ENCODE measurements at places on chromosomes 3 and 15.

DNA sequence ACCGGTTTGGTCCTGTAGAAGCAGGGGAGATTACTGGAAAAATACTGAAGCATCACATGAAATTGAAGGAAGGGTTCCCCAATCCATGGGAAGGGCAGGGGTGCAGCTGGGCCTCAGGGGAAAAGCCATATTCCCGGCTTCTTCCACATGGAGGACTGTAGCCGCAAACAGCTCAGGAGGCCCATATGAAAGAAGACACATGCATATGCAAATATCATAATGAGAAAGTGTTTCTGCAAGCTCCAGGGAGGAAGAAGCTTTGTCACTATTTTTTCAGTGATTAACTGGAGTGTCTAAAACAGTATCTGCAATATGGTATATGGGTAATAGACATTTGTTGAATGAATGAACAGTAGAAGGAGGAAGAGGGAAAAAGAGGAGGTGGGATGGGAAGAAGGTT lies 19.1 kb downstream of the DPH3 start:
- no peak overlapping the region for H3K27ac ChIP-seq
- no peaks in the 10 kb centered on the region for H3K27me3 ChIP-seq
- H3K4me1 ChIP-seq, result peaks cover 11% of the 10 kb centered on the region
- H3K36me3 ChIP-seq, result no peaks in the 10 kb centered on the region
- H3K4me3 ChIP-seq, result no peak overlapping the region
- no peak for DNase-seq

DNA sequence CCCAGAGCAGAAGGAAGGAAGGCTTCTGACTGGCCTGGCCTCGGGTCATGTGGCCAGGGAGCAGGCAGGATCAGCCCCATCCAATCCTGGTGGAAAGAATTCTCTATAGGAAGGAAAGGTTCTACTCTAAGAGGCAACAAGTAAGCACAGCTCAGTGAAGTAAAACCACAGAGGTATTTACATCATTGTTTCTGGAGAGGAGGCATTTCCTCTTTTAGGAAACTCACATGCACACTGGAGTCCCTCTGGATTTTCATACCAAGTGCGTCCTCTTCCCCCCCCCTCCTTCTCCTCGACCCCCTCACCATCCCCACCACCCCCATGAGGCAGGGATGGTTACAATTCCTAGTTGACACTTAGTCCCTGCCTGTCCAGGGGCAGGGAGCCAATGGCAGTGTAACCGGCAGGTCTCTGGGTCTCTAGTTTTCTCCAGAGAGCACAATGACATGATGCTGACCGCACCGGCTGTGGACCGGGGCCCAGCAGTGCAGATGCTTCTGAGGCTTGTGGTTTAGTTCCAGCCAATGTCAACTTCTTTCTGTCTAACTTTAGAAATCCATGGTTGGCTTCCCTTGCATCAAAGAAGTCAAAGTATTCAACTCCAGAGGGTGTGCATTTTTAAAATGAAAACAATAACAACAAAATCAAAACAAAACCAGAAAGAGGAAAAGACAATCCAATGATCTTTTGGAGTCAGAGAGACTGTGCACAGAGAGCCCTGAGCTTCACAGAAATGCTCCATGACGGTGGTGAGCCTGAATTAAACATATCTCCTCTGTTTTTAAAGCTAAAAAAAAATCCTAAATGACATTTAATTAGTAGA lies 230.3 kb upstream of the TLE3 start:
- no peaks in the 10 kb centered on the region for H3K27me3 ChIP-seq
- H3K4me3 ChIP-seq, result no peak overlapping the region

DNA sequence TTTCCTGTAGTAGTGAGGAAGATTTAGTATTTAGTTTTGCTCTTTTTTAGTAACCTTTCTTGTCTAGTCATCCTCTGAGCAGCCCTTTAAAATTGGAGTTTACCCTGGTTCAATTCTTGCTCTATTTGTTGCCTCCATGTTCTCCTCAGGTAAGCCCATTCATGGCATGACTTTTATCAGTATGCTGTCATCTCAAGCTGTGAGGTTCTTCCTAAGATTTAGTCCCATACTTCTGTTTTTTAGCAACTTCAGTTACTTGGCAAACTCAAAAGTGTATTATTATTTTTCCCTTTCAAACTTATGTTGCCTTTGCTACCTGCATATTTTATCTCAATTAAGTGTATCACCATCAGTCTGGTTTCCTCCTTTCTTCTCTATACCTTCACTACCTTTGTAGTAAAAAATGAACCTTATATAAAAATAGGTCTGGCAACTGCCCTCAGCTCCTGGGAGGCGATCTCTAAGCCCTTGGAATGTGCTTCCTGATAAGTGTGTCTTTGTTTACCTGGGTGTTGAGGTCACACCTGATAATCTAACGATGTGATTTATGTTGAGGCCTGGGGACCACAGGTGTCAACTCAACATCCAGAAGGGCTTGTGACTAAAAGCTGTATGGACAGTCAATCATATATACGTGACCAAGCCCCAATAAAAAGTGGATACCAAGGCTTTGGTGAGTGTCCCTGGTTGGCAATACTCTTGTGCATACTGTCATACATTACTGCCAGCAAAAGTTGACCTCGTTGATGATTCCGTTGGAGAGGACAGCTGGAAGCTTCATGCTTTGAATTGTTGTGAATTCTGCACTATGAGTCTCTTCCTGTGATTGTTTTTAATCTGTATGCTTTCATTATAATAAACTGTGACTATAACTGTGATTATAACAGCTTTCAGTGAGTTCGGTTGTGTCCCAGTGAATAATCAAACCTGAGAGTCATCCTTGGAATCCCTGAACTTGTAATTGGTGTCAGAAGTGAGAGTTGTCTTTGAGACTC lies 3.9 kb downstream of the NSUN3 start:
- no peak for DNase-seq
- H3K4me3 ChIP-seq, result no peak overlapping the region
- H3K4me1 ChIP-seq, result peaks cover 31% of the 10 kb centered on the region
- H3K36me3 ChIP-seq, result no peaks in the 10 kb centered on the region
- no peaks in the 10 kb centered on the region for H3K27me3 ChIP-seq
- H3K27ac ChIP-seq, result no peak overlapping the region

GRCh38 chr15:71242292-71242691 lies 127.0 kb downstream of the THSD4 start:
- H3K4me1 ChIP-seq, result no peaks in the 10 kb centered on the region
- no peak overlapping the region for H3K4me3 ChIP-seq
- DNase-seq, result no peak
- no peak overlapping the region for H3K27ac ChIP-seq
- no peaks in the 10 kb centered on the region for H3K36me3 ChIP-seq

DNA sequence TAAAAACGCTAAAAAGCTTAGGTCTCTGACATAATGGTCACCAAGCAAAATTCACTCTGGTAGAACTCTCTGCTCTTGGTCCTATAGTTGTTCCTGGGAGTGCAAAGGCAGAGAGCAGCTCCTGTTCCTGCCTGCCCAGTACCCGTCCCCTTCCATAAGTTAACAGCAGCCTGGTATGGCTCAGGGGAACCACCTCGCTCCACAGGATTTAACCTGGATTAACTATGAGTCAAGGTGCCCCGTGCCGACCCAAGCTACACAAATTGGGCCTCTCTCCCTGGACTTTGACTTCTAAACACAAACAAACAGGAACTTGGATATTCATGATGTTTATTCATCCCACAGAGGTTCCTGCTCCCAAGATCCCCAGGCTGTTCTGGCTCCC lies 32.1 kb downstream of the SCAP start:
- peaks cover 31% of the 10 kb centered on the region for H3K4me1 ChIP-seq
- no peaks in the 10 kb centered on the region for H3K36me3 ChIP-seq
- H3K4me3 ChIP-seq, result no peak overlapping the region

DNA sequence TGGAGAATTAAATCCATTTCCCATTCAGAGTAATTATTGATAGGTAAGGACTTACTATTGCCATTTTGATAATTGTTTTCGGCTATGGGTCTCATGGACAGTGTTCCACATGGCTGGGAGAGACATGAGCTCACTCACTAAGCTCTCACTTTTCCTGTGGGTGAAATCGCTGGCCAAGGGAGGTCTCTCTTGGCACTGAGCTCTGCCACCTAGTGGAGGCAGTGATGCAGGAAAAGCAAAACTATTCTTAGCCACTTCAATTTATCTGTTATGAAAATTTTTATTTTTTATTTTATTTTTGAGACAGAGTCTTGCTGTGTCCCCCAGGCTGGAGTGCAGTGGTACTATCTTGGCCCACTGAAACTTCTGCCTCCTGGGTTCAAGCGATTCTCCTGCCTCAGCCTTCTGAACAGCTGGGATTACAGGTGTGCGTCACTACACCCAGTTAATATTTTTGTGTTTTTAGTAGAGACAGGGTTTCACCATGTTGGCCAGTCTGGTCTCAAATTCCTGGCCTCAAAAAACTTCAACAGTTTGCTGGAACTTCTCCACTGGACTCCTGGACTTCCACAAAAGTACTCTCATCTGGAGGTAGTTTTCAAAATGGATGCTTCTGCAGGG lies 4.7 kb upstream of the RNF13 start:
- H3K4me3 ChIP-seq, result no peak overlapping the region
- peaks cover 8% of the 10 kb centered on the region for H3K4me1 ChIP-seq
- H3K36me3 ChIP-seq, result no peaks in the 10 kb centered on the region
- no peak for DNase-seq
- H3K27ac ChIP-seq, result no peak overlapping the region

DNA sequence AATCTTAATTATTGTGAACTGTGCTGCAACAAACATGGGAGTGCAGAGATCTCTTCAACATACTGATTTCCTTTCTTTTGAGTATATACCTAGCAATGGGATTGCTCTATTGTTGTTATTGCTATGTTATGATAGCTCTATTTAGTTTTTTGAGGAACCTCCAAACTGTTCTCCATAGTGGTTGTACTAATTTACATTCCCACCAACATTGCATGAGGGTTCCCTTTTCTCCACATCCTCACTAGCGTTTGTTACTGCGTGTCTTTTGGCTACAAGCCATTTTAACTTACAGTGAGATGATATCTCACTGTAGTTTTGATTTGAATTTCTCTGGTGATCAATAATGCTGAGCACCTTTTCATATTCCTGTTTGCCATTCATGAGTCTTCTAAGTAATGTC lies 45.5 kb upstream of the TNFSF10 start:
- H3K27me3 ChIP-seq, result no peaks in the 10 kb centered on the region
- no peak overlapping the region for H3K4me3 ChIP-seq
- no peaks in the 10 kb centered on the region for H3K36me3 ChIP-seq
- DNase-seq, result no peak

DNA sequence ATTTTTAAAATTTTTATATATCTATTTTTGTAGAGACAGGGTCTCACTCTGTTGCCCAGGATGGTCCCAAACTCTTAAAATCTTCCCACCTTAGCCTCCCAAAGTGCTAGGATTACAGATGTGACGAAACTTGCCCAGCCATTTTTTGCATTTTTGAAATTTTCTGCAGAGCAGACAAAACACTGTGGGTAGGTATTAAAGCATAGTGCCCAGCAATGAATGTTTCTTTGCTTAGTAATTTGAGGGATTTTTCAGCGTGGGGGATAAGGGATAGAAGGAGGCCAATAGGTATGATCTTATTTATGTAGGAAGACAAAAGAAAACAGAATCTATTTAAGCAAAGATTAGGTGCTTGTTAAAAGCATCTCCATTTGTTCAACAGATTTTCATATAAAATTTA lies 446.8 kb upstream of the DPH6 start:
- H3K27me3 ChIP-seq, result no peaks in the 10 kb centered on the region
- H3K4me3 ChIP-seq, result no peak overlapping the region
- H3K36me3 ChIP-seq, result no peaks in the 10 kb centered on the region

DNA sequence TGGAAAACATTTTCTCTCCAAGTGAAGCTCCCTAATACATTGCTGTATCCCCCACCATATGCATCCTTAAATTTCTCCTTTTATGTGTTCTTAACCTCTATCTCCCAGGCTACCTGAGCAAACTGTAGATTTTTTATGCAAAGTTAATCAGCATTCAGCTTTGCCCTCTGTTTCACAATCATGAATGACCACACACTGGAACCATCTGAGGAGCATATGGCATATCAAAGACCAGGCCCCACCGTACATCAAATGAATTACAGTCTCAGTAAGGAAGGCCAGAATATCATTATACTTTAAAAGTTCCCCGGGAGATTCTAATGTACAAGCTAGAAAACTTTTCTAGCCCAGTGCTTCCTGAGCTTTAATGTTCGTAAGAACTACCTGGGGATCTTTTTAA lies 115.5 kb upstream of the NECTIN3 start:
- H3K4me1 ChIP-seq, result no peaks in the 10 kb centered on the region
- H3K27ac ChIP-seq, result no peak overlapping the region
- DNase-seq, result no peak
- H3K27me3 ChIP-seq, result no peaks in the 10 kb centered on the region

DNA sequence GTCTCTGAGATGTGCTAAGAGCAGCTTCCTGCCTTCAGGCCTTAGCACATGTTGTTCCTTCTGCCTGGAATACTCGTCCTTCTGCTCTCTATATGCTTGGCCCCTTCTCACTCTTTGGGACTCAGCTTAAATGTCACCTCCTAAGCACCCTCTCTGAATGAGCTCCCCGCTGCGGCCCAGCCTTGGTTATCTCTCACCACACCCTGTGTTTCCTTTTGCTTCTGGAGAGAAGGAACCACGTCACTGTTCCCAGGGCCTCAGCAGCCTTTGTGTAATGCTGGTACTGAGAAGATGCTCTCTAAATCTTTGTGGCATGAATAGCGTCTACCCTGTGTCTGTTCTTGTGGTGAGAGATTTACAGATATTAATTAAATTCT lies 2.2 kb downstream of the FAH start:
- no peaks in the 10 kb centered on the region for H3K27me3 ChIP-seq
- DNase-seq, result no peak
- peaks cover 8% of the 10 kb centered on the region for H3K36me3 ChIP-seq

DNA sequence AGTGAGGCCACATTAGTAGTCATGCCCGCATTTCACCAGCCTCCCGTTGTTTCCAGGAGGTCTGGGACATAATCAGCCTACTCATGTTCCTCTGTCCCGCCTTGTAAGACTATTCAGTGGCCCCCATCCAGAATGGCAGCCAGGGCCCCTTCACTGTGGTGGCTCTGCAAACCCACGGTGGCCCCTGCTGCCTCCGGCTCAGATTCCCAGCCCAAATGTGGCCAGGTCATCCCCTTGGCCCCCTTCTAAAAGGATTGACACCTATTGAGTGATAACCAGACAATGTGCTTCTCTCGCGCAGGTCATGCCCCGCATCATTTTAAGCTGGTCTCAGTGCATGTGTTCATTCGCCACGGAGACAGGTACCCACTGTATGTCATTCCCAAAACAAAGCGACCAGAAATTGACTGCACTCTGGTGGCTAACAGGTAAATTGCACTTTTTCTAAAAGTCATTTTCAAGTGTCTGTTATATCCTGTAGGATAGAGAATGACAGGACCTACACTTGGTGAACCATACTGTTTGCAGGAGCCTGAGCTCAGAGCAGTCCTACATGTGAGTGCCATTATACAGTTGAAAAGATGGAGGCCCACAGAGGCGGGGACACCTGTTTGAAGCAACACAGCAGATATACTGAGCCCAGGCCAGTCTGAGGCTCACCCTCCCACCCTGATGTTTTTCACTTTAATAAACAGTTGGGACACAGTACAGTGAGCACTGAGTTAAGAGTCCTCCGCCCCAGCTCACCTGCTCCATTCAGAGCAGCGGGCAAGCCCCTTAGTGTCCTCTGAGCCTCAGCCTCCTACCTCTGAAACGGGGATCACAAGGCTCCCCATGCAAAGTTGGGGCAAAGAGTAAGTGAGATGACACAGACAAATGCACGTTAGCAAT lies 47.7 kb downstream of the PXYLP1 start:
- H3K27me3 ChIP-seq, result no peaks in the 10 kb centered on the region
- H3K4me3 ChIP-seq, result no peak overlapping the region
- no peak overlapping the region for H3K27ac ChIP-seq
- H3K4me1 ChIP-seq, result peaks cover 4% of the 10 kb centered on the region
- DNase-seq, result no peak

All from vagina (tissue), 2 donors.